ENCODE measurements at places on chromosomes 12 and 14. TPM values are rescaled to one million over a fixed set of nuclear protein-coding genes. Genes with fewer than 3 reads are reported as not detected.

NINJ2 gene
- 0.60 TPM for total RNA-seq

- peak; percentile 29 for DNase-seq
These were observed at the start of gene EML5 for GRCh38 chr14:88792473-88793258. TSS of gene EML5 (minus strand) at chr14:88792953. CDS start at chr14:88792503, 450 bp downstream.

GRCh38 chr14:100303179-100303578, 3.1 kb downstream of the SLC25A29 start:
- DNase-seq: no peak

GRCh38 chr12:131751335-131751734, 40.4 kb downstream of the SFSWAP start:
- no peak for DNase-seq

- no peak for DNase-seq
These were observed 58.8 kb upstream of the NUDT4 start for GRCh38 chr12:93318720-93319522.

DNA sequence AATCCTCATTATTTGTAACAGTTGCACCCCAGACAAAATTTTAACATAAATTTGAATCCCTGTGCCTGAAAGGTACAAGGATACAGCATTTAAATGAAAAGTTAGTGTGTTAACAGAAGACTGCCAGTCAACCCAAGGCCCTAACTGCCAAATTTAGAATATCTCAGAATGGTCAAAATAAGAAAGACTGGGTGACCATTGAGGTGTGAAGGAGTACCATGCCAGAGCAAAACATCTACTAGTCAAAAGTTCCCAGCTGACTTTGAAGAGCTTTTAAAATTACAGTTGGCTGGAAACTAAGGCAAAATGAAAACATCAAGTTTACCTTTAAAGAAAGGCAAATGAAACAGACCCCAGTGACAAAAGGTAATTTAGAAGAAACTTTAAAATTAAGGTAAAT, 18.4 kb downstream of the SAV1 start:
- no peak for DNase-seq

DNA sequence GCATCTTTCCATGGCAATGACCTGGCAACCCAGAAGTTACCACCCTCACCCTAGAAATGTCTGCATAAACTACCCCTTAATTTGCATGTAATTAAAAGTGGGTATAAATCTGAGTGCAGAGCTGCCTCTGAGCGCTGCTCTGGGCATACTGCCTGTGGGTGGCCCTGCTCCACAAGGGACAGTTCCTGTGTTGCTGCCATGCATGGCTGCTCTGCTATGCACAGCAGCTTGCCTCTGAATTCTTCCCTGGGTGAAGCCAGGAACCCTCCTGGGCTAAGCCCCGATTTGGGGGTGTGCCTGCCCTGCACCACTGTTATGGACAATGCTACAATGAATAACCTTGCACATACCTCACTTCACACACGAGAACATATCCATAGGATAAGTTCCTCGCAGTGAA, 35.7 kb upstream of the GPR132 start:
- DNase-seq: peak; percentile 43

GRCh38 chr14:33118668-33119067, 180.0 kb downstream of the NPAS3 start:
- no peak for DNase-seq

DNA sequence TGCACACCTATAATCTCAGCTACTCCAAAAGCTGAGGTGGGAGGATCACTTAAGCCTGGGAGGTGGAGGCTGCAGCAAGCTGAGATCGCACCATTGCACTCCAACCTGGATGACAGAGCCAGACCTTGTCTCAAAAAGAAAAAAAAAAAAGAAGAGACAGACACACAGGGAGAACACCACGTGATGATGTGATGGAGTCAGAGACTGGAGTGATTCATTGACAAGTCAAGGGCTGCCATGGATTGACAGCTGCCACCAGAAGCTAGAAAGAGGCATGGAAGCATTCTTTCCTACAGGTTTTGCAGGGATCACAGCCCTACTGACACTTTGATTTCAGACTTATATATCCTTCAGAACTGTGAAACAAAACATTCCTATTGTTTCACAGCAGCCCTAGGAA, 3.5 kb upstream of the HCFC2 start:
- peak; percentile 55 for DNase-seq

GRCh38 chr12:96094201-96094600, 58.8 kb upstream of the LTA4H start:
- DNase-seq: peak; percentile 38

GRCh38 chr12:101172316-101172715, 37.7 kb downstream of the SLC5A8 start:
- no peak for DNase-seq

DNA sequence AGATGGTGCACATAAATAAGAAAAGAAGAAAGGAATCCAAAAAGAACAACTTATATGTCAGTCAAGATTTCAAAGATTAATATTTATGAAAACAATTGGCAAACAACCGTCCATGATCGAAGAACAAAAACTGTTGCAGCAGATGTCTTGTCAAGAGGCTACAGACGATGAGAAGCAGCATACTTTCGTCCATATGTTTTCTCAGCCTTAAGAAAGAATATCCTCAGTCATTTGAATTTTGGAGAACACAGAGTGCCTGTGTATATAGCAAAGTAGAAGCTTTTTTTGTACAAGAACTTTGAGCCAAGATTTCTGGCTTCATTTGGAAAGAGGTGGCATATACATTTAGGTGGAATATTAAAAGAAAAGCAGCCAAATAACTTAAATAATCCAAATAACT, 297.2 kb downstream of the ITPR2 start:
- DNase-seq: no peak

GRCh38 chr12:15558915-15559528, 230.2 kb downstream of the EPS8 start:
- peak; percentile 42 for DNase-seq

GRCh38 chr14:106556665-106557289, 1030.4 kb downstream of the TMEM121 start:
- no peak for DNase-seq

GRCh38 chr14:88188745-88189416, 134.2 kb downstream of the KCNK10 start:
- DNase-seq: no peak
